ENCODE measurements at places on chromosomes 1 and 21. TPM values are rescaled to one million over a fixed set of nuclear protein-coding genes. Genes with fewer than 3 reads are reported as not detected.

CREG1 gene
- polyA plus RNA-seq: 49.9 TPM

FAM3B gene
- not detected for polyA plus RNA-seq

F13B gene
- polyA plus RNA-seq: not detected

CHI3L2 gene
- polyA plus RNA-seq: not detected

DEPDC1 gene
- polyA plus RNA-seq: 2.4 TPM

VWA1 gene
- polyA plus RNA-seq: 0.88 TPM

AMY1A gene
- polyA plus RNA-seq: not detected

CNR2 gene
- not detected for polyA plus RNA-seq

GPR37L1 gene
- not detected for polyA plus RNA-seq

ANGPTL3 gene
- not detected for polyA plus RNA-seq

LRRC53 gene
- not detected for polyA plus RNA-seq

HP1BP3 gene
- 389 TPM for polyA plus RNA-seq

KRTAP12-3 gene
- not detected for polyA plus RNA-seq

SPRR1B gene
- polyA plus RNA-seq: not detected

EPHA10 gene
- polyA plus RNA-seq: 39.4 TPM

BMP8B gene
- 0.04 TPM for polyA plus RNA-seq

SPRR2E gene
- not detected for polyA plus RNA-seq

PLA2G4A gene
- polyA plus RNA-seq: not detected

NLRP3 gene
- polyA plus RNA-seq: 0.36 TPM

AXDND1 gene
- 1.1 TPM for polyA plus RNA-seq

RBM11 gene
- 20.0 TPM for polyA plus RNA-seq

C8A gene
- polyA plus RNA-seq: not detected

PDPN gene
- polyA plus RNA-seq: 0.63 TPM

PTPRU gene
- 2.5 TPM for polyA plus RNA-seq

OLFML2B gene
- polyA plus RNA-seq: 0.68 TPM

ADAMTSL4 gene
- not detected for polyA plus RNA-seq

HCN3 gene
- polyA plus RNA-seq: 53.4 TPM

SPRR5 gene
- polyA plus RNA-seq: not detected

TMPRSS3 gene
- not detected for polyA plus RNA-seq

NECTIN4 gene
- polyA plus RNA-seq: not detected

CA6 gene
- not detected for polyA plus RNA-seq

CELA3A gene
- polyA plus RNA-seq: not detected

WLS gene
- 8.8 TPM for polyA plus RNA-seq

MATN1 gene
- polyA plus RNA-seq: 0.42 TPM

ALPL gene
- polyA plus RNA-seq: 3.4 TPM

KRTAP21-3 gene
- not detected for polyA plus RNA-seq

RUNX3 gene
- not detected for polyA plus RNA-seq

CR1L gene
- not detected for polyA plus RNA-seq

NUP210L gene
- polyA plus RNA-seq: 0.09 TPM

HMCN1 gene
- polyA plus RNA-seq: 0.02 TPM

CRABP2 gene
- polyA plus RNA-seq: 3.4 TPM

DENND2D gene
- polyA plus RNA-seq: not detected

PADI4 gene
- not detected for polyA plus RNA-seq

KLHL17 gene
- 52.3 TPM for polyA plus RNA-seq

CCDC24 gene
- polyA plus RNA-seq: 16.5 TPM

SLFNL1 gene
- 0.26 TPM for polyA plus RNA-seq

GRHL3 gene
- polyA plus RNA-seq: not detected

CSMD2 gene
- 9.6 TPM for polyA plus RNA-seq

Measured in neural cell (in vitro differentiated cells).